ENCODE measurements at places on chromosomes 3 and 15.

DNA sequence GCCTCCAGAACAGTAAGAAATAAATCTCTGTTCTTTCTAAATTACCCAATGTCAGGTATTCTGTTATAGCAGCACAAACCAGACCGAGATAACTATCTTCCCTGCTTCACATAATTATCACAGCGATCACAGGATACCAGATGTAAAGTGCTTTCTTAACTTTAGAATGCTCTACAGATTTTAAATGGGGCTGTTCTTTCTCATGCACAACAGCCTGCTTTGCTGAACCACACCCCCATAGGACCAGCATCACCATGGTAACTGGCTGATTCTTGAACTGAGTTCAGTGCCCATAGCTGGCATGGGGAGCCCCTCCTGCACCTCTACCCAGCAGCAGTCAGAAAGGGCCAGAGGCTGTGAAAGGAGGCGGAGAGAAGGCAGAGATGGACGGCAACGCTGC is 7.8 kb downstream of the CD80 start:
- DNase-seq: no peak

- no peak for DNase-seq
These were observed 70.0 kb downstream of the CFAP20DC start for GRCh38 chr3:58979840-58980239.

- DNase-seq: no peak
These were observed 263 bp downstream of the ST8SIA2 start for GRCh38 chr15:92393980-92394308.

GRCh38 chr3:143172795-143173145 is 53.2 kb downstream of the CHST2 start:
- no peak for DNase-seq

GRCh38 chr3:152444029-152444641 is 175.4 kb downstream of the MBNL1 start:
- no peak for DNase-seq

DNA sequence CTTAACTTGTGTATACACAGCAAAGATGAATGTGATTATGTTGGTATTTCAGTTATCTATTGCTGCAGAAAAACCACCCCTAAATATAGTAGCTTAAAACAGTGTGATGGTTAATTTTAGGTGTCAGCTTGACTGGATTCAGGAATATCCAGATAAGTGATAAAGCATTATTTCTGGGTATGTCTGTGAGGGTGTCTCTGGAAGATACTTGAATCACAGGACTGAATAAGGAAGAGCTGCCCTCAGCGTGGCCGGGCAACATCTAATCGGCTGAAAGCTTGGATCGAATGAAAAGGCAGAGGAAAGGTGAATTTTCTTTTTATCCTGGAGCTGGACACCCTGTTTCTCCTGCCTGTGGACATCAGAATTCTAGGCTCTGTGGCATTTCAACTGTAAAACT is 132.0 kb upstream of the SYNPR start:
- no peak for DNase-seq

DNA sequence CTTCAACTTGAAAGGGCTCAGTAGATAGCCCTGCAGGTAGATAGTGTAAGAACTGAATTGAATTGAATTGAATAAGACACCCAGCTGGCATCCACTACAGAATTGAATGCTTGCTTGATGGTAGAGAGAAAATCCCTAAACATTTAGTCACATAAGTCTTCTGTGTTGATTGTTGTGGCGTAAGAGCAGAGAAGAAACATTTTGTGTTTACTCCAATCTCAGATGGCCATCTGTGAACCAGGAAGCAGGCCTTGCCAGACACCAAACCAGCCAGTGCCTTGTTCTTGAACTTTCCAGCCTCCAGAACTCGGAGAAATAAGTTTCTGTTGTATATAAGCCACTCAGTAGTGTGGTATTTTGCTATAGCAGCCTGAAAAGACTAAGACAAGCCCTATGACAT is 43.6 kb downstream of the SST start:
- no peak for DNase-seq

- peak; percentile 43 for DNase-seq
These were observed at the start of gene PDE8A for GRCh38 chr15:84981711-84982300. PDE8A (plus strand) TSS chr15:84981856; CDS start chr15:84982163, 307 bp downstream.

GRCh38 chr15:68640791-68641331 is 62.1 kb downstream of the CORO2B start:
- DNase-seq: no peak

- DNase-seq: no peak
These were observed 123.5 kb upstream of the TBL1XR1 start for GRCh38 chr3:177320765-177321247.

DNA sequence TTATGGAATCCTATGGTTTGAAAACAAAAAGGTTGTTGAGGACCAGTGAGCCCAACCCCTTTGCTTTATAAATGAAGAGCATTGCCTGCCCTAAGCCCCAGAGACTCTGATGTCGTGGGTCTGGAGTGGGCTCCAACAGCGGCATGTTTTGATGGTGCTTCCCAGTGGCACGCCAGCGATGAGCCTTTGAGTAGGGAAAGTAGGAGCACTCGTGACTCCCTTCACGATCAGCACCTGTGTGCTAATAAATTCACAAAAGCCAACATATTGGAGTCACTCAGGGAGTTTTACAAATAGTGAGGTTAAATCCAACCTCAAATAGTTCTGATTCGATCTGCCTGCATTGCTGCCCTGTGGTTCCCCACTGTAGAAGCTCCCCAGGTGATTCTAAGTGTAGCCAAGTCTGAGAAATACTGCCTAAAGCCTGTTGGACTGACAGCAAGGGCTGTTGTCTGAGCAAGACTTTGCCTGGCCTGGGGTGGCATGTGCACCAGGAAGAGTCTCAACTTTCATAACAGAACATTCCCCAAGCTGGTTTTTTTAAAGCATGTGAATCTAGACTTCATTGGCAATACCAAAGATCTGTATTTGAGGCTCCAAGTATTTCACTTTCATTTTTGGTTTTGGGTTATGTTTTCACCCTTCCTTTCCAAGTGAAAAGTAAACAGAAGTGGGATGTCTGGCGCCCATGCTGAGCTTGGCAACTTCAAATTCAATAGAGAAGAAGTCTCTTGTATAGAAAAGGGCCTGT is 9.9 kb downstream of the CCR5 start:
- DNase-seq: no peak

- no peak for DNase-seq
These were observed 35.5 kb downstream of the BNC1 start for GRCh38 chr15:83249030-83249343.
